Parietal lobe (tissue), 2 donors: ENCODE measurements at places on chromosomes 7 and 10. TPM values are rescaled to one million over a fixed set of nuclear protein-coding genes. Genes with fewer than 3 reads are reported as not detected.

AS3MT gene
- 13.8 TPM for total RNA-seq

ANKRD1 gene
- not detected for total RNA-seq

LYZL1 gene
- not detected for total RNA-seq

DDC gene
- total RNA-seq: not detected

RELN gene
- total RNA-seq: 67.9 TPM

THSD7A gene
- 41.6 TPM for total RNA-seq
